ENCODE measurements at places on chromosomes 7 and 10. TPM values are rescaled to one million over a fixed set of nuclear protein-coding genes. Genes with fewer than 3 reads are reported as not detected.

Gene DCLRE1A
- 4.6 TPM for polyA plus RNA-seq

Gene TWIST1
- polyA plus RNA-seq = not detected

Gene TAC1
- polyA plus RNA-seq = not detected

Gene GDF2
- polyA plus RNA-seq = not detected

Gene AQP1
- polyA plus RNA-seq = not detected

Gene ANXA8
- polyA plus RNA-seq = not detected

Gene SLC16A9
- 0.86 TPM for polyA plus RNA-seq

Gene SVOPL
- not detected for polyA plus RNA-seq

DNA sequence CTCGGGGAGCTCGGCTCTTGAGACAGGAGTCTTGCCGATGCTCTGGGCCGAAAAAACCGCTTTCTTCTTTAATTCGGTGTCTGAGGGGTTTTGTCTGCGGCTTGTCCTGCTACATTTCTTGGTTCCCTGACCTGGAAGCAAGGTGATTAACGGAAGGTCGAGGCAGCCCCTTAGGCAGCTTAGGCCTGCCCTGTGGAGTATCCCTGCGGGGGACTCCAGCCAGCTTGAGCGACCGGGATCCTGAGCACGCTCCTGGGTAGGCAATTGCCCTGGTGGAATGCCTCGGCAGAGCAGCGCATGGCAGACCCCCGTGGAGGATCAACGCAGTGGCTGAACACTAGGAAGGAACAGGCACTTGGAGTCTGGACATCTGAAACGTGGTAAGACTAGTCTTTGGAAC lies 30.5 kb upstream of the GHITM start:
- H3K36me3 ChIP-seq = no peaks in the 10 kb centered on the region
- H3K27ac ChIP-seq = no peak overlapping the region
- no peak overlapping the region for H3K4me3 ChIP-seq

- H3K36me3 ChIP-seq = no peaks in the 10 kb centered on the region
- no peak overlapping the region for H3K4me3 ChIP-seq
- H3K27me3 ChIP-seq = peaks cover 8% of the 10 kb centered on the region
- no peak for DNase-seq
- no peaks in the 10 kb centered on the region for H3K4me1 ChIP-seq
Measured at GRCh38 chr10:2885288-2886278, 181.8 kb upstream of the PFKP start.

- H3K27me3 ChIP-seq = peaks cover 48% of the 10 kb centered on the region
- DNase-seq = no peak
- no peaks in the 10 kb centered on the region for H3K36me3 ChIP-seq
- peak overlapping the region; percentile 9 for H3K4me3 ChIP-seq
- no peak overlapping the region for H3K27ac ChIP-seq
- peaks cover 34% of the 10 kb centered on the region for H3K4me1 ChIP-seq
Measured at GRCh38 chr10:79093658-79094411, 25.1 kb downstream of the ZMIZ1 start.

DNA sequence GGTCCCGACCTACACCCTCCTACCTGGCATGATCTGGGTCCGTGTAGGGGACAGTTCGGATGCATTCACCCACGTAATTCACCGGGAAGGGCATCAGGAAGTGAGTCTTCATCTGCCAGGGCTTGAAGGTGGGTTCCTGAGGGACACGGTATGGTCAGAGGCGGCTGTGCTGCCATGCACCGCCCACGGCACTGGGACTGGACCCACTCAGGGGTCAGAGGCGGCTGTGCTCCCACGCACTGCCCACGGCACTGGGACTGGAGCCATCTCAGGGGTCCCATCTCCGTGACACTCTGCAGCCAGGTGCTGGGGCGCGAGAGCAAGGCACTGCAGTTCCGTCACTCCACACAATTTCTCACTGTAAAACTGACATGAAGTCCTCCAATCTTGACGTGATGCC lies 29.2 kb downstream of the PITRM1 start:
- H3K36me3 ChIP-seq = peaks cover 60% of the 10 kb centered on the region
- no peak overlapping the region for H3K27ac ChIP-seq
- H3K4me1 ChIP-seq = no peaks in the 10 kb centered on the region
- H3K27me3 ChIP-seq = no peaks in the 10 kb centered on the region

GRCh38 chr10:11180228-11180627 lies 162.6 kb downstream of the CELF2 start:
- H3K4me1 ChIP-seq = peaks cover 74% of the 10 kb centered on the region
- DNase-seq = peak; percentile 60
- H3K4me3 ChIP-seq = peak overlapping the region; percentile 83

GRCh38 chr7:519484-520390 lies at the start of gene PDGFA:
Gene PDGFA, minus strand, starts transcription at chr7:519846. Its CDS starts 845 bp downstream, at chr7:519001.
- peaks cover 7% of the 10 kb centered on the region for H3K27me3 ChIP-seq
- H3K4me1 ChIP-seq = peaks cover 13% of the 10 kb centered on the region
- H3K4me3 ChIP-seq = peak within 1 kb of the TSS; percentile 82
- no peak within 1 kb of the TSS for H3K27ac ChIP-seq

DNA sequence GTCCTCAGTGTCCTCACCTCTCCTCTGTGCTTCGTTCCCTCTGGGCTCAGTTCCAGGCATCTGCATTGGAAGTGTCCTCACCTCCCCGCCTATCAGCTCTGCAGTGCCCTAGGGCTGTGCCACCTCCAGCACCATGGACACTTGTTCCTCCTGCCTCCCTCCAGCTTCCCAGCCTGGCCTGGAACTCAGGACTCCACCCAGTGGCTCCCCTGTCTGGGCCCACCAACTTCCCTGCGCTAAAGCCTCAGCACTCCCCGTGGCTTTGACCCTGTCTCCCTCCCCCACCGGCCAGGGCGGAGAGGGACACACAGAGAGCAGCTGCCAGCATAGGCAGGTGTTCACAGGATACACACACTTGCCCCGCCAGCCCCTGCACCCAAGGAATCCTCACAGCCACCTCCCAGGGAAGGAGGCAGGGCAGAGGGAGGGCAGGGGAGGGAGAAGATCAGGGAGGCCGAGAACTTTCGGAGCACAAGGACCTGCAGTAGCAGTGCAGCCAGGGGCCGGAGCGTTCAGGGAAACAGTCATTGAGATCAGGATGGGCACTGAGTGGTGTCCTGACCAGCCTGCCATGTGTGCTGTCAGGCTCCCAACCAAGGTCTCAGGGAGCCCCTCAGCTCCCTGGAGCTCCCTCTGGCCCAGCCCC lies 31.3 kb downstream of the ANXA8 start:
- no peaks in the 10 kb centered on the region for H3K36me3 ChIP-seq
- peaks cover 5% of the 10 kb centered on the region for H3K27me3 ChIP-seq
- H3K27ac ChIP-seq = no peak overlapping the region
- H3K4me3 ChIP-seq = no peak overlapping the region

DNA sequence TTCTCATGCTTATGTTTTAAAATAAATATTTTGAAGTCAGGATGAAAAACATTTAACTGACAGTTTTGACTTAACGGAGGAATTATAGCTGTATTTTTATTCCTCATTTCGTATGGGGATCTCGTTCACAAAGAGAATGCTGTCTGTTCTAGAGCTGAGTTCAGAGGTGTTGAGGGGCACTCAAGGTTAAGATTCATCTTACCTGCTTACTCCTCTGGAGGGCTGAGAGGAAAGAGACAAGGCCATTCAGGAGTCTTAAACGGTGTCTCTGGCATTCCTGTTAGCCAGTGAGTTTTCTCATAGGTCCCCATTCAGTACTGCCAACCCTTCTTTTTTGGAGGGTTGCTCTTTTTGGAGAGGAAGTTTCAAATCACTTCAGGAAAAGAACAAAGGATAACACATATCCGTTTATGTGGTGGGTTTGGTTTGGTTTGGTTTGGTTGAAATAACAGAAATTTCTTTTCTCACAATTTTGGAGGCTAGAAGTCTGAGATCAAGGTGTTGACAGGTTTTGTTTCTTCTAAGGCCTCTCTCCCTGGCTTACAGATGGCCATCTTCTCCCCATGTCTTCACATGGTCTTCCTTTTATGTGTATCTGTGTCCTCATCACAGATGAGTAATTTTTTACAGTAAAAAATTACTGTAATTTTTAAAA lies 23.1 kb downstream of the CALHM2 start:
- H3K4me3 ChIP-seq = no peak overlapping the region
- H3K4me1 ChIP-seq = no peaks in the 10 kb centered on the region
- no peaks in the 10 kb centered on the region for H3K27me3 ChIP-seq
- peaks cover 32% of the 10 kb centered on the region for H3K36me3 ChIP-seq
- peak overlapping the region; percentile 26 for H3K27ac ChIP-seq

DNA sequence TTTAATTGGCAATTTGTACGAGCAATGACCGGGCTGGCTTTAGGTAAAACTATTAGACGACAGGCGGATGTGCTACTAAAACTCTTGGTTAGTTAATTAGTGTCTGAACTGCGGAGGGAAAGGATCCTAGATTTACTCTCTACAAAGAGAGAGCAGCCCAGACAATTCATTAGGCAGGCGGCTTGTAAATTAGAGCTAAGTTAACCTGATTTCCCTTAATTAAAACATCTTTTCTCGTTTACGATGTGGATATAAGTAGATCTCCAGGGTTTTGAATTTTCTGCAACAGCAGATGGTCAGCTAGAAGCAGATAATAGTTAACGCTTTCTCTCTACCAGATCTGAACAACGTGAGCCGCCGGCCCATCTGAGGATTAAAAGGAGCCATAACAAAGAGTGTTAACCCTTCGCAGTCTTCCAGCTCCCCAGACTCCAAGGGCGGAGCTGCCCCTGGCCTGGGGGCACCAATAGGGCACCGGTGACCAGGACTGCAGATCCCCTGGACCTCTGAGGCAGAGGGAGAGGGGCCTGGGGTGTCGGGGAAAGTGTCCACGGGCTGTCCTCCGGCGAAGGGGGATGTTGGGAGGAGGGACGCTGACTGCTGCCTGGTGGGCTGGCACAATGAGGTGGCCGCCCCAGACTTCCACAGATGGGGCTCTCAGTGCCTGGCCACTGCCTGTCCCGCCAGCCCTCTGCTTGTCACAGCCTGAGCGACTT lies 6.3 kb upstream of the UNCX start:
- H3K27me3 ChIP-seq = peaks cover 53% of the 10 kb centered on the region
- peak overlapping the region; percentile 64 for H3K27ac ChIP-seq
- no peak for DNase-seq

- no peak overlapping the region for H3K4me3 ChIP-seq
- no peaks in the 10 kb centered on the region for H3K27me3 ChIP-seq
- DNase-seq = no peak
- H3K27ac ChIP-seq = no peak overlapping the region
- H3K36me3 ChIP-seq = peaks cover 8% of the 10 kb centered on the region
Measured at GRCh38 chr7:21844742-21845141, 101.0 kb downstream of the CDCA7L start.

GRCh38 chr7:23350466-23350865 lies 51.3 kb downstream of the MALSU1 start:
- no peak for DNase-seq
- no peak overlapping the region for H3K27ac ChIP-seq
- H3K27me3 ChIP-seq = no peaks in the 10 kb centered on the region

DNA sequence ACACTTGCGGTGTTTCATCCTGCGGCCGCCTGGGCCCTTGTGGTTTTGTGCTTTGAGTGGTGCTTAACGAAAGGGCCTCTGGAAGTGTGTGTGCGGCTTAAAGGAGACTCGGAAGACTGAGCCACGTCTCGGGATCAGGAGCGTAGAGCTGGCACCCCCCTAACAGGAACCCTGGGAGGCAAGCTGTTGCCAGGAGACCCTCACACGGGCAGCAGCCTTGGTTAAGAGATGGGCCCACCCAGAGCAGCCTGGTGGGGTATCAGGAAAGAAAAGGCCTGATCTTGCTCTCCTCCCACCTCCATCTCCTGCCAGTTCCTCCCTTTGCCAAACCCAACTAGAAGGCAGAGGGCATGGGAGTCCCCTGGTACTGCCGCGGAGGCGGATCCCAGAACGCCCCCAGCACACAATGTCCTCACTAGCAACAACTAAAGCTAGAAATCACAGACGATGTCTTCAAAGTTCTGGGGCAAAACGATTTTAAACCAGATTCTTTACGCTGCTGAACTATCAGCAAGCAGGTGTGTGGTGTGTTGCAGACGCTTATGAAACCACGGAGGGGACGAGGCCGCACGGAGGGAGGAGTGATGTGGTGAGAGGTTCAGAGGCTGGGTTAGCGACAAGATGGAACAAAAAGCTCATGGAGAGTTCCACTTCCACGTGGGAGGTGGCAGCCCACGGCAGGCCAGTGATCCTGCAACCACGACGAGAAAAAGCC lies 67.0 kb upstream of the INPP5A start:
- H3K36me3 ChIP-seq = peaks cover 7% of the 10 kb centered on the region
- H3K4me3 ChIP-seq = no peak overlapping the region
- DNase-seq = no peak
- peaks cover 10% of the 10 kb centered on the region for H3K27me3 ChIP-seq
- H3K27ac ChIP-seq = peak overlapping the region; percentile 59
- peaks cover 5% of the 10 kb centered on the region for H3K4me1 ChIP-seq

- H3K36me3 ChIP-seq = no peaks in the 10 kb centered on the region
- H3K4me3 ChIP-seq = no peak overlapping the region
- H3K27ac ChIP-seq = peak overlapping the region; percentile 81
- no peaks in the 10 kb centered on the region for H3K27me3 ChIP-seq
- H3K4me1 ChIP-seq = peaks cover 94% of the 10 kb centered on the region
Measured at GRCh38 chr10:22598478-22598877, 115.9 kb downstream of the PIP4K2A start.

DNA sequence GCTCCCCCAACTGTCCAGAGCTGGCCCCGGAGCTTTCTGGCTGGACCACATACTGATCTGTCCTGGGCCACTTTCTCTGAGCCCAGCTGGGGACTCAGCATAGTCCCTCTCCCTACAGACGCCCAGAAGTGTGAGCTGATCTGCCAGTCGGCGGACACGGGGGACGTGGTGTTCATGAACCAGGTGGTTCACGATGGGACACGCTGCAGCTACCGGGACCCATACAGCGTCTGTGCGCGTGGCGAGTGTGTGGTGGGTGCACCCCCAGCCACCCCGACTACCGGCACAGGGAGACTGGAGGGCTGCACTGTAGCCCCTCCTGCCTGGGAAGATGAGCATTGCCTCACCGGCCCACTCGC lies 41.8 kb downstream of the TBATA start:
- no peaks in the 10 kb centered on the region for H3K27me3 ChIP-seq
- no peaks in the 10 kb centered on the region for H3K4me1 ChIP-seq
- DNase-seq = no peak
- H3K27ac ChIP-seq = no peak overlapping the region
- H3K36me3 ChIP-seq = no peaks in the 10 kb centered on the region
- no peak overlapping the region for H3K4me3 ChIP-seq

DNA sequence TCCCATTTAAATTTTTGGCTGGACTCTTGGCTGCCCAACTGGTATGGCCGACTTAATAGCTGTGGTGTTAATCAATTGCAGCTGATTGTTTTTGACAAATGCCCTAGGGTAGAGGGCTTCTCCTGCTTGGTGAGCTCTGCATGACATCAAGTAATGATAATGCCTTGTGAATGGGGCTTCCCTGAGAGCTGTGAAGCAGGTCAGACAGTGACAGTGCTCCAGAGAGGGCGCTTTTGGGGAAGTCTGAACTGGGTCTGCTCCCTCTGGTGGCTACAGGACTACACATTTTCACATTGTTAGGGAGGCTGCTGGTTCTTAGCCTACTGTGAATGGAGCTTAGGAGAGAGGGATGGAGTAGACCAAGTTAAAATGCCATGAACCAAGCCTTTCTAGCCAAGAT lies 98.8 kb downstream of the SDK1 start:
- H3K27me3 ChIP-seq = peaks cover 54% of the 10 kb centered on the region
- peak; percentile 14 for DNase-seq
- H3K27ac ChIP-seq = no peak overlapping the region

DNA sequence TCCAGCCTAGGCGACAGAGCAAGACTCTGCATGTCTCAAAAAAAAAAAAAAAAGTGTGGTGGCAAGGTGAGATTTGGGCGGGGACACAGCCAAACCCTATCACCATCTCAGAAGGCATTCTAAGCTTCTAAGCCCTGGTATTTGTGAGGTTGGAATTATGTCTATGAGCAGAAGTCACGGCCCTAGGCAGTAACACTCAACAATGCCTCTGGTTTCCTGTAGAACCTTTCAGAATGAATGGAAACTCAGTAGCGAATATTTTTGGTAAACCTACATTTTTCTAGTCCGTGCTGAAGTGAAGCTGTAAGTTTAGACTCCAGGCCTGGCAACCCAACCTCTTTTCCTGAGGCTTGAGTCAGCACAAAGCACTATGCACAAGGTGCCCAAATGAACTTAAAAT lies 88.3 kb downstream of the FAM107B start:
- H3K27me3 ChIP-seq = no peaks in the 10 kb centered on the region
- H3K4me1 ChIP-seq = peaks cover 10% of the 10 kb centered on the region
- H3K27ac ChIP-seq = no peak overlapping the region
- no peak for DNase-seq
- no peak overlapping the region for H3K4me3 ChIP-seq
- H3K36me3 ChIP-seq = no peaks in the 10 kb centered on the region
